Activated naive CD8-positive, alpha-beta T cell treated with anti-CD3 and anti-CD28 coated beads for 36 hours (primary cell): ENCODE measurements at places on chromosomes 13 and 19. TPM values are rescaled to one million over a fixed set of nuclear protein-coding genes. Genes with fewer than 3 reads are reported as not detected.
A peak's percentile ranks its signal among the peaks of the same experiment; 100 is the strongest.

- no peak for DNase-seq
Observed at GRCh38 chr13:98979012-98979660, 1.3 kb upstream of the DOCK9 start.

DNA sequence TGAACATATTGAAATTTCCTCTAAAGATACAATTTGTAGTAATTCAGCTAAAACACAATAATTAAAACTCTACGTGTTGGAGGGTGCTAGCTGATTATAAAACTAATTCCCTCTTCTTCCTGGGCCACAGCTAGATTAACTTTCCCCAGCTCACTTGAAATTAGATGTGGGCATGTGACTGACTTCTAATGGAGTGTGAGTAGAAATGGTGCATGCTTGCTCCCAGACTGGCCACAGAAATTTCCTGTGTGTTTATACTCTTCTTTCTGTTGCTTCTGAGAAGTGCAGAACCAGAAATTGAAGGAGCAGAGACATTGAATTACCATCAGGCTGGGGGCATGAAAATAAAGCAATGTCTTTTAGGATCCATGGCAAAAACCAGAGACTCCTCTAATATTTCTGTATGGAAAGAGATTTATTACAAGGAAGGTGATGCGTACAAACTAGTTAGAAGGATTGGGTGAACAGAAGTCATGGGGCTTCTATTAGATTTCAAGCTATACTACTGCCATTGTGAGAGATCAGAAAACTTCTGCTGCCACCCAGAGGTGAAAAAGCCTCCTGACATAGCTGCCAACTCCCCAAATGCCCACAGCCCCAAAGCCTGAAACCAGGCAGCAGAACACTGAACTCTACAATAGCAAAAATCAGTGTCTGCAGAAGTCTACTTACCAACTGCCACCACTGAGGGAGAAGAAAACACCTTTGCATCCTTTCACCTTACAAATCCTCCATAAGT, 379.2 kb upstream of the MIR17HG start:
- DNase-seq: no peak

POLRMT gene
- 73.3 TPM for total RNA-seq

GRCh38 chr13:37094840-37095239, 10.6 kb downstream of the CSNK1A1L start:
- no peak for DNase-seq

GRCh38 chr19:46728693-46729339, 11.9 kb upstream of the PRKD2 start:
- DNase-seq: peak; percentile 81
